ENCODE measurements at places on chromosomes 7 and 10. TPM values are rescaled to one million over a fixed set of nuclear protein-coding genes. Genes with fewer than 3 reads are reported as not detected.

Gene SLC18A3
- not detected for polyA plus RNA-seq

Gene UCMA
- polyA plus RNA-seq = 0.95 TPM

Gene LFNG
- polyA plus RNA-seq = 19.7 TPM

Gene ABCA13
- 0.06 TPM for polyA plus RNA-seq

Gene CDK14
- 17.2 TPM for polyA plus RNA-seq

Gene ANKRD1
- 143 TPM for polyA plus RNA-seq

Gene HECTD2
- polyA plus RNA-seq = 15.5 TPM

Gene TFEC
- polyA plus RNA-seq = 1.2 TPM

Gene CRTAC1
- polyA plus RNA-seq = 0.63 TPM

DNA sequence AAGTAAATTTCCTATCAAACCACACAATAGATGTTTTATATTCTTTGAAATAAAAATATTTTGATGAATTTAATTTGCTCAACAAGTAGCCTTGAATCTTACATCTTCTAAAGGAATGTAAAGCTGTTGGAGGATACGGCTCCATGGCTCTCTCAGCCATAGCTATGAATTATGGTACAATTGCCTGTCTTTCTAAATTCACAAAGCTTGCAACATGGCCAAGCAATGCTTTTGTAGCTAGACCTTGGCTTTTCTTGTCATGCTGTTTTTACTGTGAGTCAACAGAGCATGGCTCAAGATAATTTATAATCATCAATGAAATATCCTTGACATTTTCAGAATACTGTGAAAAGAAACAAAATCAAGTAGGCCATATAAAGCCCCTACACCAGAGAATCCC lies 286.7 kb downstream of the CACNA2D1 start:
- DNase-seq = no peak

DNA sequence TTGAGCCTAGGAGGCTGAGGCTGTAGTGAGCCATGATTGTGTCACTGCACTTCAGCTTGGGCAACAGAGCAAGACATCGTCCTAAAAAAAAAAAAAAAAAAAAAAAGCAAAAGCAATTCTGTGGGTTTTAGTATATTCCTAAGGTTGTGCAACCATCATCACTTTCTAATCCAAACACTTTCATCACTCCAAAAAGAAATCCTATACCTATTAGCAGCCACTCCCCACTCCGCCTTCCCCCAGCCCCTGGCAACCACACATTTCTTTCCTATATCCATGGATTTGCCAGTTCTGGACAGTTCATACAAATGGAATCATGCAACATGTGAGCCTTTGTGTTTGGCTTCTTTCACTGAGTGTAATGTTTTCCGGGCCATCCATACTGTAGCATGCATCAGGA lies 20.4 kb downstream of the ZAN start:
- DNase-seq = no peak

GRCh38 chr10:53276797-53277196 lies 504.2 kb upstream of the MBL2 start:
- DNase-seq = no peak

GRCh38 chr10:69820817-69821216 lies 19.1 kb downstream of the COL13A1 start:
- no peak for DNase-seq

- DNase-seq = no peak
These were observed 31.4 kb downstream of the CASP7 start for GRCh38 chr10:113711142-113711541.

DNA sequence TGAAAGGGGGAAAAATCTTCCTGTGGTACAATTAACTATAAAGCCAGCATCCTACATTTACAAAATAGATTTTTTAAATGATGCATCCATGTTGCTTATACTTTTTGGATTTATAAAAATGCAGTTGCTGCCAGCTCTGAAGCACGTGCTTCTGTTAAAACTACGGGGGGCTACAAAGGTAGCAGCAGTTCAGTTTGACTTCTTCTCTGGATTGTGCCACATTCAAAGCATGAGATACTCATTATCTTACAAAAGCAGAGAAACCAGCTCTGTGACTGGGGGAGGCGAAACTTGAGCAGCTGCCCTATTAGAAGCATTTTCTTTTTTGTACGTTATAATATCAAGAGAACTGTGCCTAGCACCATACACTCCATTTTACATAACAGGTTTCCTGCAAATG lies 31.1 kb downstream of the NEUROD6 start:
- DNase-seq = no peak

DNA sequence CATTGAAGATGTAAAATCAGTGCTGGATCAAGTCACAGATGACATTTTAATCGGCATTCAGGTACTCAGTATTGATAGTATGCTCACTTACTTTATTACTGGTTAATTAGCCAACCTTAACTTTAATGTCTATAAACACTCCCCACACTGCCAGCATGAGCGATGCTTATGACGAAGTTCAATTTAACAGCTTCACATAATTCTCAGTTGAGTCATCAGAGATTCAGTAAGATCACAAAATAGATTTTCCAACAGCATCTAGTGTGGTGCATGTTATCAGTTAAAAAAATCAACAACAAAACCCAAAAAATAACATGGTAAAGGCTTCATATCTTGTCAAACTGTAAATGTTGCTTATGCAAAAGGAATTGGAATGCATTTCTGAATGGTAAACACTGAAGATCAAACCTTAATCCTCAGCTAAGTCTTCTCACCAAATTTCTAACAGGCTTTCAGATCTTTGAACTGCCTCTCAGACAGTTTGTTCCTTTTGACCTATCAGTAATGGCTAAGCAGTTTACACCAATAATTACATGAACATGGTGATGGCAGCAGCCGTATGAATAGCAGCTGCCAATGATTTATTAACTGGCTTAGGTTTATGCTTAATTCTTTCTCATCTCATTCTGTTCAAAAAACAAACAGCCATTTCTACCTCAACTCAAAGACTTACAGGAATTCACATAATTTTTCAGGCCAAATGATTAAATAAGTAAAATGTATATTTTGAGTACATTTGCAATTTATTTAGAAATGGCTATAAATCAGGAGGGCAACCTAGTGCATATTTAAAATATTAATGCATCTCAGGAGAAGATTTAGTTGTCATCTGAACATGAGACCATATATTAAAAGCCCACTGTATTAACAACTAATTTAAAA lies 98.5 kb downstream of the CABCOCO1 start:
- no peak for DNase-seq

DNA sequence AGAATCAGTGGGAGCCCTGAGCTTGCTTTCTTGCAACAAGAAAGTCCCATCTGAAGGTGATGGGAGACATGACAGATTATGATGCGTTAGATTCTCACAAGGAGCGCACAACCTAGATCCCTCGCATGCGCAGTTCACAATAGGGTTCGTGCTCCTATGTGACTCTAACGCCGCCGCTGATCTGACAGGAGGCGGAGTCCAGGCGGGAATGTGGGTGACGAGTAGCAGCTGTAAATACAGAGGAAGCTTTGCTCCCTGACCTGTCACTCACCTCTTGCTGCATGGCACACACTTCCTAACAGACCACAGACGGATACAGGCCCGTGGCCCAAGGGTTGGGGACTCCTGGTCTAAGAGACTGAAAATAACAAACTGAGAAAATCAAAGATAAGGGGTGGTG lies 1163.4 kb upstream of the AUTS2 start:
- no peak for DNase-seq

DNA sequence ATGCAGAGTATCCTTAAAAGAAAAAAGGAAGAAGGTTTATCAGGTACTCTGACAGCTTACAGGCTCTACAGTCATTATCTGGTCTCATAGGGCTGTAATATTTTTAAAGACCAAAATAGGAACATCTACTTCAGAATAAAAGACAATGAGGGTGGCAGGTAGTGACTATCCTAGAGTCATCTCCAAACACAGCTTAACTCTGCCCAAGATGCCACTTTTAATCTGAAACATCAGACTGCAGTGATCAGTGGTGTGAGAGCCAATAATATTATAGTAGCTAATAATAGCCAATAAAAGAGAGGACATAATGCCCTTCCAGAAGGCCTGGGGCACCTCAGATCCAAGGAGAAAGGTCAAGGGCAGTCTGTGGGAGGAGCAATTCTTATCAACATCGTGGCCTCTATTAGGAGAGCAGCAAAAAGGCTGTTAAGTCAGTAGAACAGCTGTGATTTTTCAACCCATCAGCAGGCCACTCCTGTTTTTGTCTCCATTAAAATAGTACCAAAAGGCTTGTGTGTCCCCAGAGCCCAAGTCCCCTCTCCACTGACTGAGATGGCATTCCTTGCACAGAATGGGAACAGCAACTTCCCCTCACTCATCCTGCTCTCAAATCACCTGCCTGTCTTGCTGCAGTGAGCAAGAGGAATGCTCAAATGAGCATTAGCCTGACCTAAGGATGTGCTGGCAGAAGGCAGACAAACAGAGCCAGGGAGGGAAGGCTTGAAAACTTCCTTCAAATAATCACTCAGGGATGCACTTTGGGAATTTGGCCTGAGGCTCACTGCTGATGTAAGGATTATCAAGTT lies 20.7 kb upstream of the SPOCK2 start:
- no peak for DNase-seq

GRCh38 chr10:13652860-13653259 lies 66.1 kb downstream of the PRPF18 start:
- no peak for DNase-seq

- no peak for DNase-seq
These were observed 4.7 kb upstream of the EBLN1 start for GRCh38 chr10:22222236-22223190.

DNA sequence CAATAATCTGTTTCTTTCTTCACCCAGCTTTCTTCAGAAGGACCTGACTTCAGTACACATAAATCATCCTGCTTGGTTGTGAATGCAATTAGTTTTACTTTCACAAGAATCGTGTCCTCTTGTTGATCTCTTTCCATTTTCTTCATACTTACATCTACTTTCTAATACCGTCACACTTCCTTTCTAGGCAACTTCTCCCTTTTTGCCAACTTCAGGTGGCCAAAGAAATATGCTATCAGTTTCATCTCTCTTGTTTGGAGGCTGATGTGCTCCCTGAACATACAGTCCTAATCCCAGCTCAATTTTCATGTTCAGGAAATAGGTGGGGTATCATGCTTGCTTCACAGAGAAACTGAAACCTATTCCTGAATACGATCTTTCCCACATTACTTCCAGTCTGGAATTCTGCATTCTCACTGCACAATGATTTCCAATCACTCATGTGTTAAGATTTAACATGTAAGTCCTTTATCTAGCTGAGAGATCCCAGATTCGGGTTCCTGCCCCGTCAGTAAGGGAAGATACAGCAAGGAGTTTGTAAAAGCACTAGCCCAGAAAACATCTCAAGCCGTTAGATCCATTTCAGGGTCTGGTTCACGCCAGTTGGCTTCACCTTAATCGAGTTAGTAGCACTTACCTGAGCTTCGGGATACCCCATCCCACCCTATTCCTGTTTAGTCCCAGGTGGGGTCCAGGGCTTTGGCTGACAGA lies 994 bp downstream of the SLC25A28 start:
- no peak for DNase-seq

DNA sequence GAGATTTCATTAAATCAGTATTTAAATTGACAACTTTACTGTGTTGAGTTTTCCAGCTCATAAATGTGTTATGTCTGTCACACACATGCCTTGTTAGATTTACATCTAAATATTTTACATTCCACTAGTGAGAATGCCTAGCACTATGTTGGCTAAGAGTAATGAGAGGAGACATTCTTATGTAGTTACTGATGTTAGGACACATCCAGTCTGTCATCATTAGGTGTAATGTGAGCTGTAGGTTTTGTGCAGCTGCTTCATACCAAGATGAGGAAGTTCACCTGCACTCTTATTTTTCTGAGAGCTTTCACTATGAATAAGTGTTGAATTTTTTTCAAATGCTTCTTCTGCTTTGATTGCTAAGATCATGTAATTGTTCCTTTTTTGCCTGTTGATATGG lies 218.0 kb upstream of the IGFBP3 start:
- no peak for DNase-seq

- no peak for DNase-seq
These were observed 18.2 kb downstream of the PRF1 start for GRCh38 chr10:70584366-70584765.

DNA sequence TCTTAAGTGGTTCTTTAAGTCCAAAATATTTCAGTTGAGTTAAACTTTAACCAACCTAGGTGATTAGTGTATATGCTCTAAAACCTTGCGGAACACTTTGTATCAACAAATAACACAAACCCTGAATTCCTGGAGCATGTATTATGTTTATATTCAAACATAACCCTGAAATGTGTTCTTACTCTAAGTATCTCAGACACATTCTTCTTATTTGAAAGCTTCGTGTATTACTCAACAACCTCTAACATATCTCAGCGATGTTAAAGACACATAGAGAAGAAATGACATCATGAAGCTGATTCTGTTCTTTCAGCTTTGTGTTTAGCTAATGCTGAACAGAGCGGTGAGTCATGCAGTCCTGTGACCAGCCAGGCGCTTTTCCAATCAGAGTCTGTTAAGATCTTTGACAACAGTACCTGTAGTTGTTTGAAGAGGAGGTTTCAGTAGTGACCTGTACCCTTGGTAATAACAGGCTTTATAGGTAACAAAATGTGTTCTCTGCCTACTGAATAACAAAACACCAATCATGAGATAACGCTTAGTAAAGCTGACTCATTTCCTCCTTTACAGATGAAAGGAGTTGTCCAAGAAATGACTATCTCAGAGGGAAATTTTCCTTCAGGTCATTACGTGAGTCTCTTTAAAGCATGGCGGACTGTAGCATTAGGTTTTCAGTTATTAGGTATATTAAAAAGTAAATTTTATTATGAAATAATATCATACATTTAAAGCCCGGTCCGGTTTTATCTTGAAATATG lies 67.3 kb upstream of the KLF6 start:
- DNase-seq = no peak

DNA sequence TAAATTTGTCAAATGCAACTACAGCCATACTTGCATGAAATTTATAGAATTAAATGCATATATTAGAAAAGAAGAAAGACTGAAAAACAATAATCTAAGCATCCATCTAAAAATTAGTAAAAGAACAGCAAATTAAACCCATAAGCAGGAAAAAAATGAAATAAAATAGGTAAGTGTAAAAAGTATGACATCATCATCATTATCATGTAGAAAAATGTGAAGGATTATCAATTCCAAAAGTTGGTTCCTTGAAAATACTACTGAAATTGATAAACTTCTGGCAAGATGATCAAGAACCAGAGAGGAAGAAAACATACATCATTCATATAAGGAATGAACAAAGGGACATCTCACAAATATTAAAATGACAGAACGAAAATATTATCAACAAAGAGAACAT lies 19.6 kb upstream of the HECW1 start:
- DNase-seq = no peak

DNA sequence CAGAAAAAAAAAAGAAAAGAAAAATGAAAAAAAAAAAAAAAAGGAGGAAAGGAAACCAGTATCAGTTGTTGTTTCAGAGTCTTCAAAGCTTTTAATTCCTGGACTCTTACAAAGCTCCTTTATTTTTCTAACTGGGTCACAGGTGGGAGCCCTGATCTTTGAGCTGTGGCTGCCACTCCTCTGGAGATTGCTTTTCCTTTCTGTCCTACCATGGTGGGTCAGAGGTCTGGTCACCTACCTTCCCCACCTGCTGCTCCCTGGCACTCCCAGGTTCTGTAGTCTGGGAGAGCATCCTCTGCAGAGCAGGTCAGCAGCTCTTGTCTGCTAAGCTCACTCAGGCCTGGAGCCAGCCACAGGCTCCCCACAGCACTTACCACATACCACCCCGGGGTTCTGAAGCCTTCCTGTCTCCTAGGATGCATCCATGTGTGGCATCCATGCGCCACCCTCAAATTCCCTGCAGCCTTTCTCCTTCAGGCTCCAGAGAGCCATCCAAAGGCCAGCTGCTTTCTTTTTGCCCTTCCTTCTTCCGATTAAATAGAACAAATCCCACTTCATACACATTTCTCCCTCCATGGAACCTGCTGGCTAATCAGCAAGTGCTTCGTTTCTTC lies 73.2 kb upstream of the TPK1 start:
- DNase-seq = no peak

GRCh38 chr7:155062411-155062810 lies 7.7 kb upstream of the HTR5A start:
- no peak for DNase-seq

GRCh38 chr7:67754651-67755050 lies 758.0 kb downstream of the TYW1 start:
- DNase-seq = no peak
